ENCODE measurements at places on chromosomes 6 and 20.

DNA sequence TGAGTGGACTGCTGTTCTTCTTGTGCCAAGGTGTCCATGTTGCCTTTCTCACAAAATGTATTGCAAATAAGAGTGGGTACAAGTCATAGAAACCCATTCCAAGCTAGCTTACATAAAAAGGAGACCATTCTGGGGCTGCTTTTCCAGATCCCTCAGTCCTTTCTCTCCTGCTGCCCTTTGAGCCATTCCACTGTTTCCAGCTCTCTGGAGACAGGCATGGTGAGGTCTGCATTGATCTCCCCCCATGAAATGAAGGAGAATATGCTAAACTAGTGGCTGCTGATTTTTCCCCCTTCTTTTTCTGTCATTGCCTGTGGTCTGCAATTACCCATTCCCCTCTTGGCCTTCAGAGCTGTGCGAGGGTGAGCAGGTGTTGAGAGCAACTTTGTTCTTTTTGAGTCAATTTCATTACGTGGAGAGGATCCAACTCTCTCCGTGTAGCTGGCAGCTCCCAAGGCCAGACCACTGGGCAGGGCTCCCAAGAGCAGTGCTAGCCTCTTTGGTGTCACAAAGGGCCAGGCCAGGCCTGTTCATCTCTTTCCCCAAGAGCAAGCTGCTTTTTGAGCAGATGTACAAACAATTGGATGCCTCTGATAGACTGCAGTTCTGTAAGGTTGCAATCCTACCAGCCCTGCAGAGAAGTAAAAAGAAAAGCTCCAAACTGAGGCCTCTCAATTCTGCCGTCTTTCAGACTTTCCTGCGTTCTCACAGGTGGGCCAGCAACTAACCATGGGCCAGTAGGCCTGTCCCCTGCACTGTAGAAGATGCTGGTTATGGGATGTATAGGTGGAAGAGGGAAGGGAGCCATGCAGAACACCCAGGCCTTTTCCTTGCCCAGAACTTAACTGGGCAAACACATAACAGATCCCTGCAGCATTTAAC lies 96.1 kb upstream of the ARMC2 start:
- no peak for DNase-seq

DNA sequence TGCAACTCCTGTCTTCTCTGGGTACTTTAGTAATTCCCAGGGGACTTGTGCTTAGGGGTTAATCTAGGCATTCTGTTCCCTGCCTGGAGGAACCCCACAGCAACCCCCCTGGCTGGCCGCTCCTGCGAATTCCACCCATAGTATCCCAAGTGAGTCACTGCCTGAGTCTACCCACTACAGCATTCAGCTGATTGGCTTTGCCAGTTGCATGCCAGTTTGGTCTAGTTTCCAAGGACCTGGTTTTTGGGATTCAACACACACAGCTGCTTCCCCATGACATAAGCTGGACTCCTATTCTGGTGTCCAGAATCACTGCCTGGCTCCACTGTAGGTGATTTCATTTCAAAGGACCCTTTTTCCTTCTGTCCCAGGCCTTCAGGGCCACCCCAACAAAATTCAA lies 40.3 kb downstream of the PLCG1 start:
- no peak for DNase-seq

GRCh38 chr6:110981202-110981600 lies 637 bp upstream of the RPF2 start:
- DNase-seq = no peak

GRCh38 chr6:28841290-28841689 lies 82.5 kb downstream of the TRIM27 start:
- DNase-seq = no peak

DNA sequence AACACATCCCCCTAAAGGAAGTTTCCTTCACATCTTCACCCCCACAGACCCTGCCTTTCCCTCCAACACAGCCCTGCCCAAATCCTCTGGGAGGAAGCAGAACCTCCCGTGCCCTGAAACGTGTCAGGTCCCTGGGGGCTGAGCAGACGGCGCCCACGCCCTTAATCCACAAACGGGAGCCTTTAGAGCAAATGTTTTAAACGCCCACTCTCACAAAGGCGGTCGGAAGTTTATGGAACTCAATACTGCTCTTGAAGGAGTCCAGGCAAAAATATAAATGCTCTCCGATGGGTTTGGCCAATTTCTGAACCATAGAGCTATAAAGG lies 237.1 kb upstream of the AFDN start:
- DNase-seq = no peak

- no peak for DNase-seq
Observed at GRCh38 chr6:24893342-24893850, 42.4 kb downstream of the RIPOR2 start.

- DNase-seq = no peak
Observed at GRCh38 chr6:167704396-167704901, 122.3 kb upstream of the AFDN start.

DNA sequence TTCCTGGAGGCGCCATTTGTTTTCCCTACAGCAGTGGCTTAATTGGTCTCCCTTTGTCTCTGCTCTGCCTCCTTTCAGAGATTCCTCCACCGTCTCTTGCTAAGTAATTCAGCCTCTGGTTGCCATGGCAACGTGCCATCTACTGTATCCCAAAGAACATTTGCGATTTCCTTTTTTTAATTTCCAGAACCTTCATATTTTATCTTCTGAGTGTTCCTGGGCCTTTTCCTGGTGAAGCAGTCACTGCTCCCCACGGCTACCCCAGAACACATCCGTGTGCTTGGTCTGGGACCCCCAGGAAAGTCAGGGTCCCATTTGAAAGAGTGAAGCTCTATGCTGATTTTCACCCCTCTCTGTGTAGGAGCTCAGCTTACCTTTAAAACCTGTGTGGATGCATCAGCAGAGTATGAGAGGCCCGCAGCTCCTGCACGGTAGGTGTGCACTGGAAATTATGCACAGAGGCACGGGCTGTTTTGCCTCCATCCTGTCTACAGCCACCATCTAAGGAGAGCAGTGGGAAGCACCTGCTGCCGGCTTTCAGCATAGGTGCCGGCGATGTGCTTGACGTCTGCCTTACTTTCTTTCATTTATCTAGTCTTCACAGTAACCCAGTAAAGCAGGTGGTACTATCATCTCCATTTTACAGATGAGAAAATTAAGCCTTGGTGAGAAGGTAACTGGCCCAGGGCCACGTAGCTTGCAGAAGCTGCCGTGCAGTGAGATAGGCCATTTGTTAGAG lies 122.8 kb downstream of the SYCP2 start:
- DNase-seq = no peak

DNA sequence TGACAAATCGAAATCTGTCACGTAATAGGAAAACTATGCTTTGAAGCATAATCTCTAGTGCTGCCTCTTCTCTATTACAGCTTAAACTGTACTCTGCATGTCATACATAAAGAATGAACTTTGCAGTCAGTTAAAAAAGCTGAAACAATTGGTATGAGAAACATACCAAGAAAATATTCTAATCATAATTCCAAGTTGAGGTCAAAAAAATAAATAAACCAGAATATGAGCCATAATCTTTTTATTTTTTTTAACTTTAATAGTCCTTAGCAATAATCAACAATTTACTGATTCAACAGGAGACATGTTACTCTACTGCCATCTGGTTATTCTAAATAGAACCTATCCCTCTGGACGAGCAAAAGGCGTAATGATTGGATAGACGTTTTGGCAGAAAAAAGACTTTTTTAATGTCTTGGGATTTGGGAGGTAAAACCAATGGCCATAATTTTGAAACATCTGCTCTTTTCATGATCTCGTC lies 224.4 kb upstream of the FLRT3 start:
- DNase-seq = no peak

DNA sequence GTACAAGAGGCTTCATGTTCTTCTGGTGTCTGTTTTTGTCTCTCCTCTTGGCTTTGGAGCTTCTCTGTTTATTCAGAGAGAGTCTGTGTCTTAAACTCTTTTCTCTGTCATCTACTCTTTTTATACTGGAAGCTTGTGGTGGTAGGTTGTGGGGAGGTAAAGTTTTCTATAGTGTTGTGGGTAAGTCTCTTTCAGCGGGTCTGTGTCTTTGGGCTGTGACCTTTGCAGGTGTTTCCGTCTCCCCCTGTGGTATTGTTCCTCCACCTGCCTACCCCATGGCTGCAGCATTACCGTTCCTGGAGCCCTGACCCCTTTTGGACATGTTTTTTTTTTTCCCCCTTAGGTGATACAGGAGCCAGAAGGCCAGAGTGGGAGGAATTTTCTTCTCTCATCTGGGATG lies 37.9 kb upstream of the FERMT1 start:
- DNase-seq = no peak

DNA sequence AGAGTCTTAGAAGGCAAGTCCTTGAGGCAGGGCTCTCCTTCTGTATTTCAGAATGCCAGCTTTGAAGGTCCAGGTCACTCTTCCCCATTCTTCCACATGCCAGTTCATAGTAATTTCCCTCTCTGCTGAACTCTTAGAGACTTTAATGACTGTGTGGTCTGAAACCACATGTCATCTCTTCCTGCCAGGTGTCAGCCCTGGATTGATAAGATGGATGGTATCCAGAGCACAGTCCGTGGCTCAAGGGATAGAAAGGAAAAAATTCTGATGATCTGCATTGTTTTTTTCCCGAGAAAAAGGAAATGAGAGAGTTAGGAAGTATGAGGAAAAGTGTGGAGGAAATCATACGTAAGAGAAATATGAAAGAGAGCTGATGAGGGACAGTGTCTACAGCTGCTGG lies 250.9 kb downstream of the TPBG start:
- no peak for DNase-seq

DNA sequence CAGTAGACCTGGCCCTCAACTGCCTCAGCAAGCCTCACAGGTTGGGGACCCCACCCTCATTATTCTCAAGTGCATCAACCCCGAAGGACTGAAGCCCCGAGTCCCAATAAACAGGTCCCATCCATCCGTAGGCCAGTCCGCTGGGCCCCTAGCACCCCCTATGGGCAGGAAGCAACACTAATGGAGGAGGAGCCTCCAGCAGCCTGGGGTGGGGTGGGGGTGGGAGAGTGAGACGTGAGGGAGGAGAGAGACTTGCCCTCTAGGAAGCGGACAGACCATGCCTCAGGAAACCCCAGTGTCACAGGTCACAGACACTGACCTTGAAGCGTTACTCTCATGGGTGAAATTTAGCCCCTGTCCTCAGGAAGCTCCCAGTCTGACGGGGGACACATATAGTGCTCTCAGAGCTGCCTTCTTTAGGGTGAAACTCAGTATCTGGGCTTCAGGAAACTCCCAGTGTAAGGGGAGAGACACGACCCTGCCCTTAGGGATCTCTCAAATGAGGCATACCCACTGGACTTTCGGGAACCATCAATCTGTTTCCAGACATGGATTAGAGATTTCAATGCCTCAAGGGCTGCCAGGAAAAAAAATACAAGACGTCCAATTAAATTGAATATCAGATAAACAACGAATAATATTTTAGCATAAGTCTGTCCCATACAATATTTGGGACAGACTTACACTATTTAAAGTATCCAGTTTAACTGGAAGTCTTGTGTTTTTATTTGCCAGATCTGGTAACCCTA lies 125.8 kb downstream of the MRPL14 start:
- DNase-seq = no peak

- DNase-seq = no peak
Observed at GRCh38 chr6:134870677-134871498, 79.0 kb downstream of the ALDH8A1 start.

DNA sequence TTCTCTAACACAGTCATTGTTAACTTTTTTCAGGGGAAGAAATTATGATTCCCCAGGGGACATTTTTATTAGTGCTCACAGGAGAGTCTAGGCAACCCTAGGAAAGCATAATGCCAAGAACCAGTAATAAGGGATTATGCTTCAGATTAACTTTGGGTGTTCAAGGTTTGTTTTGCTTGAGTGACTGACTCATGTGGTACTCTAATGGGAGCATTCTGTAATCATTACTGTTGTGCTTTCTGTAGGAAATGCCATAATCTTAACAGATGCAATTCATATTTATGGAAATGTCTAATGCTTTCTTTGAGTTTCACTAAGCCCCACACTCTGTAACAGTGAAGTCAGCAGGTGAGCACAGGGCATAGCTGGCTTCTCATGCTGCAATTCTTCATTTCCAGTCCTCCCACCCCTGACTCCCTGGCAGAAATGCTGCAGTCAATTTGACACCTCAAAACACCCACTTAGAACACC lies 263.4 kb upstream of the MAN1A1 start:
- no peak for DNase-seq

DNA sequence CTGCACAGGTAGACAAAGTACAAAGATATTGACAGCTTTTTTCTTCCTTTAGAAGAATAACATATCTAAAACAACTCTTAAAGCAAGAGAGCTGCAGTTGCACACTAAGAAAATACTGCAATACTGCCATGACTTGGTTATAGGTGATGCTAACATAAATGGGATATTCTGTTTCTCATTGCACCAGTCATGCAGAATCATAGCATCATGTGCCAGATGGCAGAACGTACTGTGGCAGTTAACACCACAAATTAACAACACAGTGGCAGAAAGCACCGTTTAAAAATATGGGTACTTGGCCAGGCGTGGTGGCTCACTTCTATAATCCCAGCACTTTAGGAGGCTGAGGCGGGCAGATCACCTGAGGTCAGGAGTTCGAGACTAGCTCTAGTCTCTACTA lies 7.4 kb downstream of the ASXL1 start:
- DNase-seq = no peak

DNA sequence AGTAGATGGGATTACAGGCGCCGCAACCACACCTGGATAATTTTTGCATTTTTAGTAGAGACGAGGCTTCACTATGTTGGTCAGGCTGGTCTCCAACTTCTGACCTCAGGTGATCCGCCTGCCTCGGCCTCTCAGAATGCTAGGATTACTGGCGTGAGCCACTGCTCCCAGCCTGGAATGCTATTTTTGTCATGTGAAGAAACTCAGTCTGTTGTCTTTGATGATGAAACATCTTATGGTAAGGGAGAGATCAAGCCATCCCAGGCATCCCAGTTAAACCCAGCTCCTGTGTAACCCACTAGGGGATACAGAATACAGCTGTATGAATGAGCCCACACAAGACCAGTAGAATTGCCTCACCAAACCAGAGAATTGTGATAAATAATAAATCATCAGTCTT lies 83.6 kb upstream of the RBM24 start:
- DNase-seq = no peak

DNA sequence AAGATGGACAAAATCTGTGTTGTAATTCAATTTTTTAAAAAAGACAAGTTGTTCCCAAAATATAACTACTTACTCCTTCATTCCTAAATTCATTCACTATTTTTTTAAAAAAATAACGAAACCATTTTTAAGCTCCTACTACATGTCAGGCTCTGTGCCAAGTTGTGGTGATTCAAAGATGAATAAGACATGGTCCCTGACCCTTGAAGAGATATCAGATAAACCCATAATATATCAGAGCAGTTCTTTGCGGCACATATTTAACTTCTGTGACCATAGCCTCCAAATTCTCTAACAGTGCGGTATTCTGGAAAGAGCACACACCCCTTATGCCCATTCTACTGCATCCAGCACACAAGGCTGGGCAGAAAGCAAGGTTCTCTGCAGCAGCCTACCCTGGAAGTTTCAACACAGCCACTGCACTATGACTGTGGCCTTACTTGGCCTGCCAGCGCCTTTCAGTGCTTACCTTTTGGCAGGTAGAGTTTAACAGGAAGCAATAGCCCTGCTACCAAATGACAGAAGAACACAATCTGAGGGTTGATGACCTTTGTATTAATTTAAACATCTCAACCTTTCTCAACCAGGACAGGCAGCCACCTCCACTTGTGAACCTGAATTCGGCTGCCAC lies 406.5 kb downstream of the BTBD9 start:
- DNase-seq = no peak
